ENCODE measurements at places on chromosomes 5 and 9.

- DNase-seq: peak; percentile 56
Observed at GRCh38 chr9:71819115-71819739, 50.9 kb upstream of the CEMIP2 start.

DNA sequence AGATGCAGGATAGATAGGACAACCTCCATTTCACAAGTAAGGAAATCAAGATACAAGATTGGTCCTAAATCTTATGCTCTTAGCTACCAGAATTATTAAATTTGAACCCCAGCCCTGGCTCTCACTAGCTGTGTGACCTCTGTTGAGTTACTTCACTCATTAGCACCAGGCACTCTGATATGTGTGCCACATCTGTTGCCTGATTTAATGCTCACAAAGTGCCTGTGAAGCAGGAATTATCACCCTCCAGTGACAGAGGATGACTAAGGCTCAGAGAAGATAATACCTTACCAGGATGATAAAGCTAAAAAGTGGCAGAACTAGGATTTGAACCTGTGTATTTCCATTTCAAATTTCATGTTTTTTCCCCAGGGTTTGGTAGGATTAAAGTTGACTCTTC lies 110.0 kb downstream of the PLPPR1 start:
- no peak for DNase-seq

- no peak for DNase-seq
Observed at GRCh38 chr5:131848662-131849061, 51.8 kb upstream of the FNIP1 start.

DNA sequence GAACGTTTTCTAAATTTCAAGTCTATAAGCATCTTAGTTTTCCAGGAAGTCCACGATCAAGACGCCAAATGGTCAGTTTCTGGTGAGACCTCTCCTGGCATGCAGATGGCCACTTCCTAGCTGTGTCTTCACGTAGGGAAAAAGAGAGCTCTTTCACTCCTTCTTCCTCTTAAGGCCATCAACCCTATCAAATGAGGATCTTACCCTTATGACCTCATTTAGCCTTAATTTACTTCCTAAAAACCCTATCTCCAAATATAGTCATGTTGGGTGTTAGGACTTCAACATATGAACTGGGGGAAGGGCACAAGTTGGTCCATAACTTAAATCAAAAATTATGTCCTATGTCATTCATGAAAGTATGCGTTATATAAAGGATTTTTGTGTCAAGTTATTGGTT lies 229.5 kb downstream of the ARL15 start:
- DNase-seq: no peak

DNA sequence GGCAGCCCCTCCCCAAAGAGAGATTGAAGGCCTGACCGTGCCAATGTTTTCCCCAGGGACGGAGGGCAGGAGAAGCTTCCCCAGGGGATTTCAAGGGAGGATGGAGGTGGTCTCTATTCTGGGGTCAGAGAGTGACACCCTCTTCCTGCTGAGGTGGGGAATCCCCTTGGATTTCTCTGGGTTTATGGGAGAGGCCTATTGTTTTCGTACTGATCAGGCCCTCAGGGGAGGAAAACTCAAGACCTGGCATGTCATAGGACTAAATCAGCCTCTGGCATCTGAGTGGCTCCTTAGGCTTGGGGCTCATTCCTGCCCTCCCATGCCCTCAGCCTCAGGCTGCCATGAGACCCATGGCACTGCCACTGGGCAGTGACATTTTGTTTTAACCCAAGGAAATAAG lies 44.6 kb downstream of the IRF1 start:
- no peak for DNase-seq

GRCh38 chr5:147472664-147473475 lies 37.0 kb downstream of the DPYSL3 start:
- no peak for DNase-seq

DNA sequence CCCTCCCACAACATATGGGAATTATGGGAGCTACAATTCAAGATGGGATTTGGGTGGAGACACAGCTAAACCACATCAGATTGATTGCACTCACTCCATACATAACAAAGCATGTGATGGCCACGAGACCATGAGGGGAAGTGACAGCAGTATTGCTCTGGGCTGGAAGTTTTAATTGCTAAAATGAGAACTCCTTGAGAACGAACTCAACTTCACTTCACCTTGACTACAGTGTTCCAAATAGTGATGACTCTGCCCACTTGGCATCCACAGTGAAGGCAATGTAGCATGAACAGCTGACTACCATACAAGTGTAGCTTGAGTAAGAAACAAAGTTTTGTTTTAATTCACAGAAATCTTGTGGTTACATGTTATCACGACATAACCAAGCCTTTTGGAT lies 739 bp upstream of the SPINK7 start:
- no peak for DNase-seq

GRCh38 chr9:12604164-12604821 lies 88.9 kb upstream of the TYRP1 start:
- DNase-seq: no peak

- DNase-seq: no peak
Observed at GRCh38 chr5:74155501-74155900, 485.0 kb downstream of the ENC1 start.

GRCh38 chr5:146754621-146755020 lies 123.9 kb downstream of the PPP2R2B start:
- no peak for DNase-seq

DNA sequence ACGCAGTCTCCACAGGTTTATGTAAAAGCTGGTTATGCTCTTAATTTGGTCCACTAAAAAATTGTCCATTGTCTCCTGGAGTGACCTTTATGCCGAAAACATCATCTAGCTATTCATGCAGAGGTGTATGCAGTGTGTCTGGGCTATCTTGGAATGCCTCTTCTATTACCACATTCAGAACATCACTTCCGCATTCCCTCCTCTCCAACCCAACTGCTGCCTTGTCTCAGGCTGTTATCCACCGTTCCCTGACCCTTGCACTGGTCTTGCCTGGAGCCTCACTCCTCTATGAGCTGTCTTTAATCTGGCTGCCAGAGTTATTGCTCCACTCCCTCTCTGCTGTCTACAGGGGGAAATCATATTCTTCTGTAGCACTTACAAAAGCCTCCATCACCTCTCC lies 214.1 kb upstream of the ANKRD55 start:
- no peak for DNase-seq

- no peak for DNase-seq
Observed at GRCh38 chr9:81146684-81147337, 542.5 kb downstream of the TLE1 start.

GRCh38 chr9:134339183-134339806 lies 13.0 kb downstream of the RXRA start:
- no peak for DNase-seq

GRCh38 chr5:4873652-4874051 lies 266.5 kb upstream of the ADAMTS16 start:
- no peak for DNase-seq

- DNase-seq: no peak
Observed at GRCh38 chr5:170701334-170701733, 82.2 kb upstream of the GABRP start.

DNA sequence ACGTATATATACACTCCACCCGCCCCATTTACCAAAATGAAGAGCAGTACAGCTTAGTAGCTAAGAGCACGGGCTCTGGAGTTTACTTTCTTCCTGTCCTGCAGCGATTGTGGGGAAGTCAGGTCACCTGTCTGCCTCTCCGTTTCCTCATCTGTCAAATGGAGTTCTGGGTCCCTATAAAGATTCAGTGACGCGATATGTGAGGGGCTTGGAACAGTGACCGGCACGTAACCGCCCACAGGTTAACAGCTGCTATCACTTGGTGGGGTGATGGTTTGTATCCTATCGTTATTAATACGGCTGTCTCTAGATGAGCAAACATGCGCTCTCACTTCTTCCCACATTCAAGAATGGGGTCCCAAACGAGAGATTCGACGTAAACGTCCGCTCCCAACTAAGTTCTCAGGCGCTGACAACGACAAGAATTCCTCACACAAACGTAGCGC lies 426 bp downstream of the FAM114A2 start:
- DNase-seq: no peak

DNA sequence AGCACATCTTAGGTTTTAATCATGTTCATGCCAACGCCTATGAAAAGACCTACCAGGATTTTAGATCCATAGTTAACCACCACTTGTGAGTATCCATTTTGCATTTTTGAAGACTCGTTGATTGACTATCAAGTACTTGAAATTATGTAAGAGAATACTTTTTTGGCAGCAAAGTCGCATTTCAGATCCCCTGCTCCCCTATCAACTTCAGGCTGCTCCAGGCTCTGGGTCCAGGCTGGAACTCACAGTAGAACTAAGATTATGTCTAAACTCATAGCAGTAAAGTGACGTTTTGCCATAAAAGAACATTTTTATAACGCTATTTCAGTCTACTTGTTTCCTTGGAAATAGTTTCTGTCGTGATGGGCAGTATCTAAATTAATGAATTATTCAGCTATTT lies 267.7 kb downstream of the FANCC start:
- DNase-seq: no peak
